ENCODE measurements at places on chromosomes 11 and 22.

- no peak for DNase-seq
Measured at GRCh38 chr22:35844886-35845285, 127.2 kb downstream of the APOL5 start.

DNA sequence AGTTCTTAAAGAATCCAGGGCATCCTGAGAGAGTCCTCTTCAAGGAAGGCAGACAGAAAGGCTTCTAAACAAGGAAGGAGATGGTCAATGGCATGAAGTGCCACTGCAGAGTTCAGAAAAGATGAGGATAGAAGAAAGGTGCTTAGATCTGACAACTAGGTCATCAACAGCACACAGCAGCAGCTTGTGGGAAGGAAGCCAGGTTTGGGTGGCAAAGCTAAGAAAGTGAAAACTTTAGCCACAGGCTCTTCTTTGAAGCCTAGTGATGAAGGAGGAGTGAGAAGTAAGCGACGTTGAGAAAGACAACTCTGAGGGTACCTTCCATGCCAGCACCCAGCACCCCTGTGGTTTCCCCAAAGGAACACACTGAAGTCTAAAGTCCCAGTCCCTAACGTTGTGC, 92.0 kb downstream of the LARGE1 start:
- no peak for DNase-seq

GRCh38 chr22:21754523-21754922, 18.9 kb upstream of the YPEL1 start:
- DNase-seq, result no peak

- no peak for DNase-seq
Measured at GRCh38 chr22:29166180-29166579, 39.5 kb upstream of the EMID1 start.

DNA sequence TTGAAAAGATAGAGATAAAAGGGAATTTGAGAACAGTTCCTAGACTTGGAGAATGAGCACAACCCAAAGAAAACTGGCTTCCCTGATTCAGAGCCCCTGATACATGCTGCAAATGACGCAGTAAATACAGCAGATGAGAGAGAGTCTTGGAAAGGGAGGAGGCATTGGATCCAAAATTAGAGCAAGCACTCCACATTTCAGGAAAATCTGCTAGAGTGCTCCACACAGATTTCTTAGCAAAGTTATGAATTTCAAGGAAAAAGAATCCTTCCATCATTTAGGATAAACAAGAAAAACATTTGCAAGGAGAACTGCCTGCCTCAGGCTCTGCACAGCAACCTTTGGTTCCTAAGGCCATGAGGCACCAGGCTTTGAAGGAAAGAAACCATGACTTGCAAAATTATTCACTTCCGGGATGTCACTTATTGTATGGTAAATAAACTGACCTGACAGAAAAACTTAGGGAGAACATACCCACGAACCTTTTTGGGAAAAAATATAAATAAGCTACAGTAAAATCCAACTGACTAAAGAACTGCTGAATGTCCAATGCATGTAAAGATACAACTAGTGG, 89.8 kb upstream of the RTL6 start:
- DNase-seq, result no peak

- DNase-seq, result no peak
Measured at GRCh38 chr22:10741210-10741609, 4786.8 kb upstream of the OR11H1 start.

DNA sequence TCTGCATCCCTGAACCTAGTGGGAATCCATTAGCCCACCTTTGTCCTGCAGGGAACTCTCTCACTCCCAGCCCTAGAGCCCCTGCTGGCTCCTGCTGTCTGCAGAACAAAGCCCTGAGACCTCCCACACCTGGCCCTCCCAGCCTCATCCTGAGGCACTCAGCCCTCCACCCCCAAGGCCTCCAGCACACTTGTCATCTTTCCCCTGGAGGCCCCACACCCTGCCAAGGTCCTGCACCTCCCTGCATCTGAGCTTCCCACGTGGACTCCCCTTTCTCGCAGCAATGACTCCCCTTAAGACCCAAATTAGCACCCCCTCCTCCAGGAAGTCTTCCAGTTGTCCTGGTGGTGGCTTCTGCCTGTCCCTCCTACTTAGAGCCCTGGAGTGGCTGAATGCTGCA, 42.3 kb upstream of the LINC01488 start:
- DNase-seq, result no peak

- DNase-seq, result no peak
Measured at GRCh38 chr22:26339755-26340154, 89.3 kb upstream of the ASPHD2 start.

DNA sequence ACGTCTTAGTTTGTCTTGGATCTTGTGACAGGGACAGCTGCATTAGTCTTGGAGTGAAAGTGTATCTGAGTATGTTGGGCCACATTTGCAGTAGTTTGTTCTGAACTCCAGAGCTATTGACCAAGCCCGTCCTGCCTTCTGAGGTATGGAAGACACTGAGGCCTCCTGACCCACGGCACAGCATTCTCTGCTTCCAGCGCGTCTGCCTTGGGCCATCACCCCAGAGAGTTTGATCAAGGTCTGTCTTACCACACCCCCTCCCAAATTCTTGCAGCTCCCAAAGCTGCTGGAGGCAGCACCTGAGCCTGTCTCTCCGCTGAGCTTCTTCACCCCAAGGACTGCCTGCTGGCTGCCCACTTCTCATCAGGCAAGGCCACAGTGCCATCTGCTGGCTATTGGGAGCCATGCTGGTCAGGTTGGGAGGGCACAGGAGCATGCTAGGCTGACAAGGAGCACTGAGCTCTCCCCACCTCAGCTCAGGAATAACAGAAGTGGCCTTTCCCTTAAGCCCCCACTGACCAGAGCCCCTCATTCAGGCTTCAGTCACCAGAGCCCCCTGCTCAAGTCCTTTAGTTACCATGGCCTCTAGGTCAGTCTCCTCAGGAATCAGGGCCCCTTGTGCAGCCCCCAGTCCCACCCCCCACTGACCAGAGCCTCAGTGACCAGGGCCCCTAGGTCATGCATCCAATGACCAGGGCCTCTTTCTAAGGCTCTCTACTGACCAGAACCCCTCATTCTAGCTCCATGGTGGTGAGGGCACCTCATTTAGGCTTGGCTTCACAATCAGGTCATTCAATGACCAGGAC, 27.2 kb upstream of the SMPD1 start:
- DNase-seq, result peak; percentile 80
